Stomach (tissue), 19 donors: ENCODE measurements at places on chromosomes 12 and 14.

DNA sequence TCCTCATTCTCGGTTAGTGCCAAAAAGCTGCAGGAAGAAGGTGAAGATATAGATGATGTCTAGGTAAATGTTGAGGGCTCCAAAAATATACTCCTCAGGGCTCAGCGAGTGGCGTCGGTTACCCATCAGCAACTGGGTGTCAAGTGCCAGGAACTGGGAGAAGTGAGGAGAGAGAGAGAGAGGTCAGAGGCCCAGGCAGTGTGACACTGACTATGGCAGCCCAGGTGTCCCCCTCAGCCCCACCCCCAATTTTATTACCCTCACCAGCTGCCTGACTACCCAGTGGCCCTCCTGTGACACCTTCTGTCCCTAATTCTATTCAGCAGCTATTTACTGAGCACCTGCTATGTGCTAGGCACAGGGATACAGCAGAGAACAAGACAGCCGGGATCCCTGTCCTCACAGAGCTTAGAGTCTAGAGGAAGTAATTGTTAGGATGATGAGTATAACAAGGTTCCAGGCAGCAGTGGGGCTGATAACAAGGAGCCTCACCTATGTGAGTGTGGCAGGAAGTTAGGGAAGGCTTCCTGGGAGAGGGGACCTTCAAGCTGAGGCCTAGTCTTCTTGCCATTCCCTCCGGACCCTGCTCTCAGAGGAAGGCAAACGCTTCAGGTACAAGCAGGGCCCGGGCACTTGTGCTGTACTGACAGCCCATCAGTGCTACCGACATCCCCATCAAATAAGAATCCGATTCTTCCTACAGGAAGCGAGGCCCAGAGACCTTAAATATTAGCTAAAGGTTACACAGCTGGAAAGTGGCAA lies 27.8 kb upstream of the BCDIN3D start:
- H3K36me3 ChIP-seq = no peaks in the 10 kb centered on the region
- H3K4me3 ChIP-seq = no peak overlapping the region
- DNase-seq = no peak
- H3K27ac ChIP-seq = no peak overlapping the region
- H3K4me1 ChIP-seq = peaks cover 29% of the 10 kb centered on the region
- H3K27me3 ChIP-seq = peaks cover 5% of the 10 kb centered on the region

GRCh38 chr14:27608377-27608776 lies 1010.5 kb upstream of the NOVA1 start:
- no peak for DNase-seq
- no peaks in the 10 kb centered on the region for H3K4me1 ChIP-seq
- H3K27me3 ChIP-seq = no peaks in the 10 kb centered on the region
- no peak overlapping the region for H3K27ac ChIP-seq
- H3K4me3 ChIP-seq = no peak overlapping the region

- no peak overlapping the region for H3K4me3 ChIP-seq
- H3K27me3 ChIP-seq = no peaks in the 10 kb centered on the region
- peak; percentile 35 for DNase-seq
- H3K36me3 ChIP-seq = no peaks in the 10 kb centered on the region
Measured at GRCh38 chr12:88431246-88431645, 149.0 kb downstream of the KITLG start.

- no peaks in the 10 kb centered on the region for H3K27me3 ChIP-seq
- H3K4me1 ChIP-seq = peaks cover 24% of the 10 kb centered on the region
- no peaks in the 10 kb centered on the region for H3K36me3 ChIP-seq
- peak; percentile 76 for DNase-seq
Measured at GRCh38 chr14:61321385-61322010, at the start of gene PRKCH. TSS of gene PRKCH (plus strand) at chr14:61321579. CDS start at chr14:61322102, 523 bp downstream.

- no peaks in the 10 kb centered on the region for H3K27me3 ChIP-seq
- H3K4me3 ChIP-seq = no peak overlapping the region
- no peak for DNase-seq
- H3K36me3 ChIP-seq = no peaks in the 10 kb centered on the region
- no peak overlapping the region for H3K27ac ChIP-seq
Measured at GRCh38 chr14:25150934-25151790, 101.2 kb upstream of the STXBP6 start.

DNA sequence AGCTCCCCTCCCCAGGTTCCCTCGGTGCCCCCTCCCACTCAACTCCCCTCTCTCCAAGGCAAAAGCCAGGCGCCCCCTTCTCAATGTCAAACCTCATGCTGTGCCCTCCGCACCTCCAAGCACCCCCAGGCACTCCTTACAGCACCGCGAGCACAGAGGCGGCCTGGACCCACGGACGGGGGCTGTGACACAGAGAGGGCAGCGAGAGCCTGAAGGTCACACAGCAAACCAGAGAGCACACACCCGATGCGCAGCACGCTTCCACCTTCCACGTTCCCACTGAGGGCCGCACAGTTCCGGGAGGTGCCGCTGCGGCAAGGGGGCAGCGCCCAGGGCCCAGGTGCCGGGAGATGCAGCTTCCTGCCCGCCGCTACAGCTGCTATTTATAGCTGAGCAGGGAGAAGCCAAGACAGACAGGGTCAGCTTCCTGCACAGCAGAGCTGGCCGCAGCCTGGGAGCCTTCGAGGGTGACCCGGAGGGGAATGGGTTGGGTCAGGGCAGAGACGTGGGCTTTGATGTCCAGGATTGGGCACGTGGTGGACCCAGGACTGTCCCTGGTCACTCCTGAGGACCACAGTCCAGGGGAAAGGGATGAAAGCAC lies 12.9 kb downstream of the NCOR2 start:
- peak overlapping the region; percentile 6 for H3K4me3 ChIP-seq
- H3K4me1 ChIP-seq = peaks cover 98% of the 10 kb centered on the region
- no peak overlapping the region for H3K27ac ChIP-seq
- no peak for DNase-seq
- H3K36me3 ChIP-seq = no peaks in the 10 kb centered on the region

GRCh38 chr12:132954471-132955048 lies 1.5 kb downstream of the ZNF605 start:
- peaks cover 20% of the 10 kb centered on the region for H3K36me3 ChIP-seq
- peak overlapping the region; percentile 92 for H3K27ac ChIP-seq
- H3K4me1 ChIP-seq = peaks cover 33% of the 10 kb centered on the region
- no peak for DNase-seq
- H3K4me3 ChIP-seq = peak overlapping the region; percentile 78

DNA sequence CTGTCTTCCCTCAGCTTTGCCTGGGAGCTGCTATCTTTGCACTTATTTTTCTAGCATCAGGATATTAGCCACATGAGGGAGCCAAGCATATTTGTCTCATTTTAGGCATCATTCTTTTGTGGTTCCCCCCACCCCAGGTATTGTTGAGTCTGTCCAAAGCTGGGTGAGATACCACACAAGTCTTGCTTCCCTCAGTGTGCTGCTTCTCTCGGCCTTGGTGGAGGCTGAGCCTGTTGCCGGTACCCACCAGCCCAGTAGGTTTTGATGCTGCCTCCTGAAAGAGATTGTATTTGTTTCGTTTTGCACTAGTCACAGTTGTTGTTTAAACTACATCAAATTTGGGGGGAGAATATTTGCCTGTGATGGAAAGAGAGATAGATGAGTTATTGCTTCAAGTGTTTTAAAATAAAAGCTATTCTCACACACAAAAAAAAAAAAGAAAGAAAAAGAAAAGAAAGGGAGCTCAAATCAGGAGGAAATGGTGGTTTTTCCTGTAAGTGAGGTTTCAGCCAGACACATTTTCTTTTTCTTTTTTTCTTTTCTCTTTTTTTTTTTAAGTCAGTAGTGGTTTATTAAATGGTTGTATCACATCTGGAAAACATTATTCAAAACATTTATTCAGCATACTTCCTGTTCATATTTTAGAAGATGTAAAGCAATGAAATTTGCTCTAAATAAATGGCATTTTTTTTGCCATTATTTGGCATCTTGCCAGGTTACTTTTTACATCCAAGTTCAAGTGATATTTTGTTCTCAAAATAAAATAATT lies 58.5 kb downstream of the SLC4A8 start:
- no peak for DNase-seq
- no peaks in the 10 kb centered on the region for H3K27me3 ChIP-seq
- no peak overlapping the region for H3K4me3 ChIP-seq
- H3K27ac ChIP-seq = no peak overlapping the region

- no peaks in the 10 kb centered on the region for H3K4me1 ChIP-seq
- no peaks in the 10 kb centered on the region for H3K36me3 ChIP-seq
Measured at GRCh38 chr14:89013098-89013504, 188.7 kb downstream of the TTC8 start.
